ENCODE measurements at places on chromosomes 6 and 20.

- DNase-seq, result no peak
Observed at GRCh38 chr6:68695838-68696237, 60.8 kb downstream of the ADGRB3 start.

DNA sequence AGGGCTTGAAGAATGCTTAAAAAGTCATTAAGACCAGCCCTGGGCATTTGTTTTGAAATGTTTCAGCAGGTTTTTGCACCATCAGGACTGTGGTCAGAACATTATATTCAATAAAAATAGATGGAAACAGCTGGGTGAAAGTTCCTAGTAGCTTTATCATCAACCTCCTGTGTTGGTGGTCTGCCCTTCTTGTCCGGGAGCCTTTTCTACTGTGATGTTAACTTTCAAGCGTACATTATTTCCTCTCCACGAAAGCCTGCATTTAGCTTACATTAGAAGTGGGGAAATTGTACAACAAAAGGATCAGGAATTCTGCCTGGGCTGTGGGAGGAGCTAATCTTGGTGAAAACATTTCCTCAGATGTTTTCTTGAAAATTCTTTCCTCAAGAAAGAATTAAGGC, 71.1 kb downstream of the LAMA4 start:
- DNase-seq, result no peak

- no peak for DNase-seq
Observed at GRCh38 chr20:48326868-48327267, 500.9 kb downstream of the PREX1 start.

GRCh38 chr6:106452628-106453027, 92.1 kb downstream of the CRYBG1 start:
- no peak for DNase-seq

GRCh38 chr6:101537753-101538316, 144.3 kb downstream of the GRIK2 start:
- DNase-seq, result no peak

- DNase-seq, result peak; percentile 93
Observed at GRCh38 chr20:62926229-62927127, at the start of gene DIDO1. Gene DIDO1, minus strand, starts transcription at chr20:62926505.

GRCh38 chr6:127403636-127404035, 55.6 kb downstream of the KIAA0408 start:
- DNase-seq, result no peak

DNA sequence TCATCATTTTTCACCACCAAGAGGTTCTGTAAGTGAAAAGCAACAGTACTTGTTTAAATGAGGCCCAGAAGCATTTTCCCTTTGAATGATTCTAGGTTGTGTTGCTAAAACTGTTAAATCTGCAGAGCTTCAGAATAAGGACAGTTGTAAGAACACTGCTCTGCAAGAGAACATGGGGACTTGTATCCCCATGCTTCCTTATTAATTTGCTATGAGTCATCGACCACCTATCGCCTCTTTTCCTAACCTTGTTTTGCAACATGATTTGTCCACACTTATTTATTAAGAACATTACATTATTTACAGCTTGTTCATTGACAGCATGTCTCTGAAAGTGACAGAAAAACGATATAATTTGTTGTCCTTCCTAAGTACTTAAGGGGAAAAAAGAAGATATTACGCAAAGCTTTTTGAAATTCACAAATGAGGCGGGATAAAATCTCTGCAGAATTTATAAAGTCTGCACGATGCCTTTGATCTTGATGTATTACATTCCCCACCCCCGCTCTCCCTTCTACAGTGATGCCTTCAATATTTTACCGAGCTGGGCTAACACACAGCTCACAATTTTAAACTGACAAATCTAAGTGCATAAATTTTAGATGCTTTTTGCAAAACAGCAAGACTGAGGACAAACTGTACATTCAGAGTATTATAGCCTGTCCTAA, 220.0 kb upstream of the SPTLC3 start:
- no peak for DNase-seq

GRCh38 chr6:137231895-137232294, 12.7 kb upstream of the IFNGR1 start:
- no peak for DNase-seq

DNA sequence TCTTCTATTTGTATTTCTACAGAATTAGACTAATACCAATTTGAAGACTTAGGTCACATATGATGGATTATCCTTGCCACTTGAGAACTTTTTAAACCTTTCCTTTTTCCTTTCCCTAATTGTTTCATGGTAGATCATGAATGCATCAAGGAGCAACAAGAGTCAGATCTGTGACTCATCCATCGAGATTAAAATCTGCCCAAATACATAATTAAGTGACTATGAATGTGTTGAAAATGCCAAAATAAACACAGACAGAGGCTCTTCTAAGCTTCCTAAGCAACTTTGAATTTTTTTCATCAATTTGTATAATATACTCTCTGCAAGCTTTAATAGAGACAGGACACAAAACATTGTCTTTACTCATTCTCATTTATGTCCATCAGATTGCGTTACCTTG, 23.5 kb upstream of the HTR1E start:
- no peak for DNase-seq

DNA sequence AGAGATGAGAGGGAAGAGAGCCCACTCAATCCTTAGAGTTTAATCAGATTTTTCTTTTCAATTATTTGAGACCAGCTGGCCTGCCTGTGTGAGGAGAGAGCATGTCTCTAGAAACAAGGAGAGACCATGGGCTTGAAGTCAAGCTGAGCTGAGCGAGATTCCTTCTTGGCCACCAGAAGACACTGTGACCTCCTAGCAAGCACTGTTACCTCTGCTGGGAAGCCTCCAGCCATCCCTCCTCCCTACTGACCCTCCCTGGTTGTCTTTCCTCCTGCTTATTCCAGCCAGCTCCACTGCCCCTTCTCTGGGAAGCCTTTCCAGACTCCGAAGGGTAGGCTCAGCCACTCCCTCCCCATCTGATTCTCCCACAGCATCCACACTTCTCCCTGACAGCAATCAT, 110.0 kb downstream of the SCML4 start:
- no peak for DNase-seq

DNA sequence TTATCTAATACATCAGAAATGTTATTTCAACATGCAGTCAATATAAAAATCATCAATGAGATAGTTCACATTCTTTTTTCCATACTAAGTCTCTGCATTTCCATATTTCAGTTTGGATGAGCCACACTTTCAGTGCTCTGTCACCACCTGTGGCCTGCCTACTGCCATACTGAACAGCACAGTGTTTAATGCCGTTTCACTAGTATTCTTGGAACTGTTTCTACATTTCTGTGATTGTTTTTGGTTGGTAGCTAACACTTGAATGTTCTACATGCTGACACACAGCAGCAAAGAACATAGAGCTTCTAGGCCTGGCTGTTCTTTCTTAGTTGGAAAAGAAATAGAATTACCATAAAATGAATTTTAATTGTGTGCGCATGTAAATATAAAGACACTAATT, 61.4 kb upstream of the KIF25 start:
- DNase-seq, result no peak

GRCh38 chr6:116152620-116153019, 26.7 kb upstream of the COL10A1 start:
- no peak for DNase-seq

- no peak for DNase-seq
Observed at GRCh38 chr6:82521369-82521768, 157.8 kb downstream of the TPBG start.

- no peak for DNase-seq
Observed at GRCh38 chr6:76707630-76708029, 635.2 kb upstream of the IMPG1 start.

DNA sequence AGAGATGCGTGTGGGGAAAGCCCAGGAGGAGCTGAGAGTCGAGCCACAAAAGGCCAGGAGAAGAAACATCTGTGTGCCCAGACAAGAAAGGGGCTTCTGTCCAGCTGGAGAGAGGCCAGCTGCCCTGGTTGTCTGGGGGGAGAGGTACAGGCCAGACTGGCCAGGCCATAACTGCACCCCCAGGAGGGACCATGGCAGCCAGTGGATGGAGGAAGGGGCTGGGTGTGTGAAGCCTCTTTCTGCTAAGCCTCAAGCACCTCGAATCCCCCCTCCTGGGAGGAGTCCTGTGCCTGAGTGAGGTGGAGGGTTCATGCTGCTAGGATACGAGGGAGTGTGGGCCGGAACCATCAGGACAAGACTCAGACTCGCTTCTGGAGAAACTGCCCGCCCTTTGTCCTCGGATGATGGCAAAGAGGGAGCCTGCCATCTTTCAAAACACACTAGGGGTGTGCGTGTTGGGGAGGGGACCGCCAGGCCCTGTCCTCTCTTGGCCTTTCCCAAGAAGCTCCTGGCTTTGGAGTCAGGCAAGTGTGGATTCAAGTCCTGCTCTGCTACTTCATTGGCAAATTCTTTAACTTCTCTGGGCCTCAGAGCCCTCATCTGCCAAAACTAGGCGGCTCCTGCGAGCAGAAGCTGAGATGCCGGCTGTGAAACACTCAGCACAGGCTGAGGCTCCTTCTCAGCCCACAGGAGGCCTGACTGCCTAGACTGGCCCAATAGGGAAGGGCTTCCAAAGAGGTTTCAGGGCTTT, 90.3 kb downstream of the ASXL1 start:
- DNase-seq, result no peak

DNA sequence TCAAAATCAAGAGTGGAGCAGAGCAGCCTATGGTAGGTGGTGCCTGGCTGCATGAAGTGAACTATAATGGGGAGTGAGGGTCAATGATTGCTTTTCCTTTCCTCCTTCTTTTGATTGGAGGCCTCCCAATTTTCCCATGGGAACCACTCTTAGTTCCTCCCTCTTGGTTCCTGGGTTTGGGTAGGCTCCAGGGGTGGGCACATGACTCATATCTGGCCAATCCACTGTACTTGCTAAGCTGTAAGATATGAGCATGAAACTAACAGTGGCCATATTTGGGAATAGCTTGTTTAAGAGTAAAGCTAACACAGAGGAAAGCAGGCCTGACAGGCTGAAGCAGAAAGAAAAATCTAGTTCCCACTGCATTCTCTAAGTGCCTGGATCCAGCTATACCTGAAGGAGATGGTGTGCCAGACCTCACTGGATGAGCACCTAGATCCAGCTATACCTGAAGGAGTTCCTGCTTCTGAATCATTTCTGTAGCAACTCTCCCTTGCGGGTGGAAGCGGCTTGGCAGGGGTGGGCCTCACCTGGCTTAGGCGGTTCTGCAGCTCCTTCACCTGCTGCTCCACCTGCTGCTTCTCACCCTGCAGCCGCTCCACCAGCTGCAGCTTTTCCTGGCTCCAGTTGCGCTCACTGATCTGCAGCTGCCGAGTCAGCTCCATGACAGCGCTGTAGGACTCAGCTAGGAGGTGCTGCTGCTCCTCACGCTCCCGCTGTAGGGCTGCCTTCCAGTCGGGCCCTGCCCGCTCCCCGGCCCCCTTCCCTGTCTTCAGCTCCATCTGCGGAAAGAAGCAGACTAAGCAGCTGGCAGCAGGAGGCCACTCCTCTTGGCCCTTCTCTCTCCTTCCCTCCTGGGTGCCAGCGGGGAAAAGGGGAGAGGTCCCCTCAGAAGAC, 29.0 kb upstream of the DSN1 start:
- no peak for DNase-seq

GRCh38 chr6:15025446-15025845, 220.4 kb upstream of the JARID2 start:
- DNase-seq, result no peak

DNA sequence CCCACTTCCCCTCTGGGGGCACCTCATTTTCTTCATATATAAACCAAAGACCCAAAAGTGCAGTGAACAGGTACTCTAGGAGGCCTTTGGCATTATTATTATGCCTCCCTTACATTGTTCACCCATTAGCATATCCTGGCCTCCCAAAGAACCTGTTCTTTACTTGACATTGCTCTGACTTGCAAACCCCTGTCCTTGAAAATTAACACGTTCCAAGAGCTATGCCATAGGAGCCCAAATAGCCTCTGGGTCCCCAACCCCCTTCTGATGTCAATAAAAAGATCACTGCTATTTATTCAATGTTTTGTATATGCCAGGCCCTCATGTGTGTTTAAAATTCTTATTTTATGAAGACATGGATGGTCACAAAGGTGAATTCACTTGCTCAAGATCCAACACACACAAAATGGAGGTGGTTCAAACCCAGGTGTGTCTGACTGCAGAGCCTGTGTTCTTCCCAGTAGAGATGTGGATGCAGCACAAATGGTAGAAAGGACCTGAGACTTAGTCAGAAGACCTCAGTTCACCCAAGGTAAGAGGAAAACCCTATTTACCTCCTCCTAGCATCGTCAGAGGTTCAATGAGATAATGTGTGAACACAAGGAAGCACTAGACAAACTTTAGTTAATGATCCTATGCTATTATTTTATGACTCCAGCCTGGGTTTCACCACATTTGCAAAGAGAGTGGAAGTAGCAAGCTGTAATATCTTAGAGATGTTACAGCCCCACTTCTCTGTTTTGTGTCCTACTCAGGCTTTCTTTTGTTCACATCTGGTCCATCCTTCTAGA, 36.6 kb downstream of the BCL2L1 start:
- no peak for DNase-seq

DNA sequence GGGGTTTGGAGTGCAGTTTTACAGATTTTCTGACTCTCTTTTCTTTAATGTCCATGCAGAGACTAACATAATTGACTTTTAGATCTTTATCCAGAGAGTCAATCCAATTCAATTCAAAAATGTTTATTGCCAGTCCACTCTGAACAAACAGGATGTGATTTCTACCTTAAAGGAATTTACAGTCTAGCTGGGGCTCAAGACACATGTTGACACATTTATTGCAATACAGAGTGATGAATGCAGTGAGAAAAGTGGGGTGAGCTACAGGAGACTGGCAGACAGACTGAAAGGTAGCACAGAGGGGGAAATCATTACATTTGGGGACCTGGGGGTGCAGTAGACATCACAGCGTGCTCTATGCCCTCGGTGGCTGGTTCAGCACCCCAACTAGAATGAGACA, 193.9 kb downstream of the SLC24A3 start:
- DNase-seq, result no peak

DNA sequence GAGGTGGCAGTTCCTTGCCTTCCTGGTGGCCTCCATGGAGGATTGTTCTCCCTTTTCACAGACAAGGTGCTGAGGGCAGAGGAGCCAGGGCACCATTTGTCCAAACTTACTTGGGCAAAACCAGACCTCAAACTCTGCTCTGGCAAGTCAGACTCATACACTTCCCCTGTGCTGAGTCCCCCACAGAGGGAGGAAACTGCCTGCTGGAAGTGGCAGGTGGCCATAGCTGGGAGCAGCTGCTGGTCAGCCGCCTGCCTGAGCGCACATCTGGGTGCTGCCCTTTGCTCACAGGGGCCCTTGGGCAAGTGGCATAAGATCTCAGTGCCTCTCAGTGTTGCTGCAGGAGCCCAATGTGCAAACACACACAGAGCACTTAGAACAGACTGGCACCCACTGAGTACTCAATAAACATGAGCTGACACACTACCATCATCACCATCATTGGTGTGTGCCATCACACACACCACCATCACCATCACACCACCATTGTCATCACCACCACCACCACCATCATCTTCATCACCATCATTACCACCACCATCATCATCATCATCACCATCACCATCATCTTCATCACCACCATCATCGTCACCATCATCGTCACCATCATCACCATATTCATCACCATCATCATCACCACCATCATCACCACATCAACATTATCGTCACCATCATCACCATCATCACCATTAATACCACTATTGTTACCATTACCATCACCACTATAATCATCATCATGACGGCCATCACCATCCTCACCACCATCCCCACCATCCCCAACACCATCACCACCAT, 17.6 kb downstream of the NOL4L start:
- no peak for DNase-seq

Data from stimulated activated CD4-positive, alpha-beta T cell treated with anti-CD3 and anti-CD28 coated beads, Interleukin-4, amount 100 ng/mL, for 1 hour (primary cell).